GM23248 (cell line): ENCODE measurements at places on chromosomes 7 and 10.

DNA sequence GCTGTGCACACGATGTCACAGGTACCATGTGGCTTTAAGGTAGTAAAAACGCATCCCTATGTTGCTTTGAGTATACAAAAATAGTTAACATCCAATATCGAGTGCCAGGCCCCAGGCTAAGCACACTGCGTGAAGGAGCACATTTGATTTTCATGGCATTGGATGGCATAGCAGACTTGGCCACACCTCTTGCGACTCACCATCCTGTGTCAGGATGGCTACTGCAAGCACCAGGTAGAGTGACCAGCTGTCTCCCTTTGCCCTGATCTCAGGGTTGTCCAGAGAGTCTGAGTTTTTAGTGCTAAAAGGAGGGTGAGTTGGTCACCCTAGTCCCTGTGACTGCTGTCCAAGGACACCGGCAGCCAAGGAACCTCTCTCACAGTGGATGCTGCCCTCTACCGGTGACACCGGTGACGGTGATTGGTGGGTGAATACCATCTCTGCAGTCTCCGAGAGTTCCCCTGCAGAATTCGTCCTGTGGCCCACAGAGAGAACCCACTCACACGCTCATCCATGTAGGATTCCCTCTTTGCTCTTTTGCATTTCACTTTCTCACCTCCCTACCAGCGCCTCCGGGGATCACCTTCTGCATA, 76.1 kb downstream of the BICC1 start:
- DNase-seq = no peak

DNA sequence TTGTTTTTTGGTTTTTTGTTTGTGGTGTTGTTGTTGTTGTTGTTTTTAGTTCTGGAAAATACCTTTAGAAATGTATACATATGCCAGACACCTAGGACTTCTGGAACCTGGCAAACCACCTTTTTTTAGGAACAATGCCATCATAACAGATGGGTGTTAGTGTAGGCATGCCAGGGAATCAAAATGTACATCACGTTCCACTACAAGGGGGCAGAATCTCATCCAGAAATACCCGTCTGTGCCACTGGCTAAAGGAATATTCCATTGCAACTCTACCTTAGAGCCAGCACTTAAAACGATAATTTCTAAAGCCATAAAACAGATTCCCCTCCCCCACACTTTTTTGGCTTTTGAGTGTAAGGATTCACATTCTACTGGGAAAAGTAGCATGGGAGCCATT, 239.8 kb downstream of the ETV1 start:
- no peak for DNase-seq

DNA sequence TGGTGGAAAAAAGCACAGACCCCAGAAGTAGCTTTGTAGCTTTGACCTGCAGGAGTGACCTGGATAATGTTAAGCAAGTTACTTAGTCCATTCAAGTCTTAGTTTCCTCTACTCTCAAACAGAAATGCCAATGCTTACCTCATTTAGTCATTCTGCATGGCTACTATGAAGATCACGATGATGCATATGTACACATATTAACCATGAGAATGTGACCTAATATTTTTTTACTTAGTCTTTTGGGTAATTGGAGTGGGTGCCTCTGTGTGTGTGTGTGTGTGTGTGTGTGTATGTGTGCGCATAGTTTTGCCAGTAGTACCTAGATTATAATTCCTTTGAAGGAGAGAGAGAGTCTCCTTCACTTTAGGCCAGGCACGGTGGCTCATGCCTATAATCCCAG, 95.8 kb downstream of the NRP1 start:
- DNase-seq = peak; percentile 91

GRCh38 chr7:159091041-159091440, 53.6 kb downstream of the VIPR2 start:
- DNase-seq = no peak

DNA sequence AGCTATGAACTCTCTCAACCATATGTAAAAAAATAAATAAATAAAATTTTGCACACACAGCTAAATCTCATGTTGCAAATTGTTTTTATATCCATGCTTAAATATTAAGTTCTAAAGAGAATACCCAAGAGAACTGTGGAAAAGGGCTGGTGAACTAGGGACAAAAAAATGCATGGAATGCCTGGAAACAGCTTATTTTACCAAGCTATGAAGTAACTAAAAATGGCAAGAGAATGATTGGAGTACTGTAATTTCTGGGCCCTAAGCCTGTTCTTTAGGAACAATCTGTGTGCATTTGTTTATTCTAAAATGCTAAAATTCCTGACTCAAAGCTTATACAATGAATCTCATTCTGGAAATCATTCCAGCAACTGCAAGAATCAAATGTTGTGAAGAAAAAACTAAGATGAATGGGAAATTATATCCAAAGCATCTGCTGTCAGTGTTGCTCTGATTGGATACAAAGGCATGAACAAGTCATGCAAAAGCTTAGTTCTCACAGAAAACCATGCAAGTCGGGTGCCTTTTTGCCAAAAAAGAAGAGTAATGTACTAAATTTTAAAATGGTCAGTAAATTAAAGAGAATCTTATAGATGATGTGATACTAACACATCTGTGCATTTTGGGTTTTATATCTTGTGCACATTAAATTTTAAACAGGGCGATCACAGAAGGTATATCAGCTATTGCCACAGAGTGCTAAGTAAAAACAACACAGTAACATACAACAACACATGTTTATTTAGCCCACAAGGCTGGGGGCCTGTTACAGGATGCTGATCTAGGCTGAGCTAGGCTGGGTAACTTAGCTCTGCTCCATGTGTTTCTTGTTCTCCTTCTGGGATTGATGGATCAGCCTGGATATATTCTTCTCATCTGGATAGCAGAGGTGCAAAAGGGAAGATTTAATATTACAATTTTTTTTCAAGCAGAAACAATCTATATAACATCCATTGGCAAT, 453.5 kb upstream of the SEMA3A start:
- peak; percentile 77 for DNase-seq

DNA sequence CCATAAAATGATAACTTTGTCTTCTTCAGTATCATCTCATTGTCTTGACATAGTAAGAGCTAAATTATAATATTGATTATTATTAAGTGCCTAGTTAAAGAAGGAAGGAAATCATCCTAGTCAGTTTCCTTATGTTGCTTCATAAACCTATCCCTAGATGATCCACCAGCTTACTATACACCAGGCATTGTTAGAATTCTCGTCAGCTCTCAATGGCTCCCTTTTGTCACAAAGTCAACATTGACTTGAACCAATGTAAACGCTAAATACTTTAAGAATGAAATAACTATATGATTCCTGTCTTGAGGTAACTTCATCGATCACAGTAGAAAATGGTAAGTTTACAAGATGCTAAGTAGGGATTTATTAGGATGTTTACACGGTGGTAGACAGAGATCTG, 1162.9 kb downstream of the CNTNAP2 start:
- no peak for DNase-seq

GRCh38 chr7:96300986-96301385, 20.9 kb downstream of the SLC25A13 start:
- no peak for DNase-seq

GRCh38 chr7:44615149-44615611, 8.8 kb downstream of the OGDH start:
- peak; percentile 67 for DNase-seq

DNA sequence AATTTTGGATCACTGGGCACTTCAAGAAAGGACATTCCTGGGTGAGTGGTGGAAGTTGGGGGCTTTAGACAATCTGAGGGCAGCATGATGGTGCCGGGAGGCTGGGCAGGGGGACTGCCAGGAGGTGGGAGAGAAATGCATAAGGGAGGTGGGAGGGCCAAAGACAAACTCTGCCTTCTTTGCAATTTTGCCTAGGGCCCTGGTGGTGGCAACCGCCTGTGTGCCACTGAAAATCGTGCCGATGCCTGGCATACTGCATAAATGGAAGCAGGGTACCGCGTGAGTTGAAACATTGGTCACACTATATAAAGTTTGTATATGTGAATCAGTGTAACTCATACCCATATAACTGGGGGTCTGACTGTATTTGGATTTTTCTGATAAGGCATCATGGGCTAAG, 3.3 kb downstream of the LUC7L2 start:
- no peak for DNase-seq

- no peak for DNase-seq
These were observed 479.6 kb downstream of the GPAM start for GRCh38 chr10:111703986-111704385.

DNA sequence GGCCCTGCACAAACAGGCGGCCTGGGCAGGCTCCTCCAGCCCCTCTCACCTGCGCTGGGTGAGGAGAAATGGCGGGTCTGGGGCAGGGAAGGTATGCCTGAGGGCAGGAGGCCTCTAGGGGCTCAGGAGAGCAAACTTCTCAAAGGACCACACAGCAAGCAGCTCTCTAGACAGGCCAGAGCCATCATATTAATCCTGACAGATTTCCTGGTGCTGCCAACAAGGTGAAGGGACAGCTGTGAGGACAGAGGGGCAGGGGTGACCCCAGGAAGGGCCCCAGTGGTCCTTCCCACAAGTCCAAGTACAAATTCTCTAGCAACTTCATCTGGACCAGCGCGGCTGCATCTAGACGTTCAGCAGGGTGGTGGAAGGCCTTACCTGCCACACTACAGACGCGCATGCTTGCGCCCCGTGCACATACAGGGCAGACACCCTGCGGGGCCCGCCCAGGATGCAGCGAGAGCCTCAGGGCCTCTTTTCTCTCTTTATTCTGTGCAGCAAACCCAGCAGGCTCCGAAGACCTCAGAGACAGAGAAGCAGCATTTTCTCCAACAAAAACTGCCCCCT, 62.1 kb downstream of the ZRANB1 start:
- no peak for DNase-seq

- DNase-seq = no peak
These were observed 108.0 kb downstream of the SMURF1 start for GRCh38 chr7:99035723-99036545.

DNA sequence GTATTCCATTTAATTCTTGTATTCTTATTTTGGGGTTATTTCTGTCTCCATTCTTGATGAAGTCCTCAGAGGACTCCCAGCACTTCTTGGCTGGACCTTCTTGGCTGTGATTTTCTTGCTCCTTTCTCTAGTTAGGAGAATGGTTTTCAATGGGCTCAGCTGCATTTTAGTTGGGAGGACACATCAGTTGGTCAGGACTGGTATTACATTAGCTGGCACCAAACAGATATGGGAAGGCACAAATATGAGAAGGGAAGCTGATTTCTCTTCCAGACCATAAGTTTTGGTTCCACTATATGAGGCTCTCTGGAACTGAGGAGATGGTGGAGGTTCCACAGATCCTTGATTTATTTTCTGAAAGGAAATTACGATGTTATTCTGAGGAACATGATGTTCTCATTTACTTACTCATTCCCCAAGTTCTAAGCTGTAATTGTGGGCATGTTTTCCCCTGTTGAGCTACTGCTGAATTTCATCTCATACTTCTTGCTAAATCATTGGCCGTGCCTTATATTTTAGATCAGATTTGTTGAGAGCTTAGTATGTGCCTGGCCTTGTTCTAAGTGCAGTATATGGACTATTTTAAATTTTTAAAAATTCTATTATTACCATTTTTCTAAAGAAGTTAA, 261.0 kb downstream of the THSD7A start:
- peak; percentile 1 for DNase-seq

GRCh38 chr10:81034383-81034782, 496.7 kb downstream of the SH2D4B start:
- DNase-seq = no peak

- DNase-seq = peak; percentile 66
These were observed 67.4 kb downstream of the FOXP2 start for GRCh38 chr7:114481999-114482398.

GRCh38 chr7:14009453-14010418, 20.3 kb upstream of the ETV1 start:
- no peak for DNase-seq

DNA sequence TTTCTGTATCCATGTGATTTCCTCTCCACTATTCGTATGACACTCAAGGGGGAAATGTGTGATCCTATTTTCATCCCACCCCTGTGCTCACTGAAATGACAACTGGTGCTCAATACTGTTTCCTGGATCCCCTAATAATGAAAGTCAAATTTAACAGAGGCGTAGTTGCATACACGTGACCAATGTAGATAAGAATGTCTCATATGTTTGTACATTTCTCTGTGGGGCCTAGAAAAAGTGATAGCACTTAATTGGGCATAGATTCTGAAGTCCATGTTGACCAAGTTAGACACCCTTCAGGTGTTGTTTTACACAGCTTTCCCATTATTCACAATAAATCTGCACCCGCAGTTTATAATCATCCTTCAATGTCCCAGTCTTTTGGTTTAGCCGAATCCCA, 59.1 kb downstream of the JAZF1 start:
- no peak for DNase-seq

- DNase-seq = peak; percentile 19
These were observed 99.4 kb upstream of the TMEM106B start for GRCh38 chr7:12111422-12112405.

- no peak for DNase-seq
These were observed 222.2 kb downstream of the POU6F2 start for GRCh38 chr7:39199951-39200350.

GRCh38 chr10:5555881-5556280, 31.1 kb downstream of the CALML3 start:
- no peak for DNase-seq

DNA sequence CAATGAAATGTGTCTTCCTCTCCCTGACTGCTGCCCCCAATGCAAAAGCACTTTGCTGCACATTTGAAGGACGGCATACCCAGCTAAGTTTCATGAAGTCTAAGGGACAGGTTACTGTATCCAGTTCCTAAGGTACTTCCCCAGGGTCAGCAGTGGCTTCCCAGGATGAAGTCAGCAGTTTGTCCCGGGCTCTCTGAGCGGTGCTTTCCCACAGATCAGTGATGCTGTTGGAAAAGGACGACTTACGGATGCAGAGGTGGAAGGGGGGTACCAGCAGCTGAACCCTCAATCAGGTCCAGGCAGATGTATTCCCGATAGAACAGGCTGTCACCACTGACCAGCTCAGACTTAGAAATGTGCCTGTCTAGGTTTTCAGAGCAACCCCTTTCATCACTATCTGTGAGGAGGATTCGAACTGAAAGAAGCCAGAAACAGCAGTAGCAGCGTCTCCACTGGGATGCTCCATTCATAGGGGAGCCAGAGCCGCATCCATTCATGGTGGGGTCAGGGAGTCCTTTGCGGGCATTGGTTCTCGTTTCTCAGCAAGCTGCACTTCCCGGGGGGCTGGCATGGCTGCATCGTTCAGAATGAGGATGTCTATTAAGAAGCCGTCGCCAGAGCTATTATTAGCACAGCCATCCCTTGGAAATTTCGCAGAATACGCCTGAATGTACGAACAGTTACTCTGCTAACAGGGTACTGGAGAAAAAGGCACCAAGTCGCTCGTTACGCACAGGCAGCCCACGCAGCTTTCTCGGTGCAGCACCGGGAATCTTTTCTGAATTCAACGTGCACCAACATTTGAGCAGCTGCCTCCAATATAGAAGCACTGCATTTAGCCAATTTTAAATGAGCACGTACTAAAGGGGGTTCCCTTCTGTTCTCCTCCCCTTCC, 303.7 kb downstream of the PRPF18 start:
- DNase-seq = peak; percentile 74

GRCh38 chr10:18777258-18777657, 118.0 kb downstream of the ARL5B start:
- DNase-seq = no peak

- DNase-seq = no peak
These were observed 223.0 kb downstream of the ELFN1 start for GRCh38 chr7:1893036-1893435.

- DNase-seq = no peak
These were observed 348.7 kb upstream of the LRGUK start for GRCh38 chr7:133778472-133778871.

- DNase-seq = peak; percentile 26
These were observed 44.8 kb upstream of the ORC5 start for GRCh38 chr7:104252409-104253134.
